ENCODE measurements at places on chromosomes 12 and 14.

- no peak for DNase-seq
Observed at GRCh38 chr14:22718091-22718490, 48.4 kb upstream of the OXA1L start.

DNA sequence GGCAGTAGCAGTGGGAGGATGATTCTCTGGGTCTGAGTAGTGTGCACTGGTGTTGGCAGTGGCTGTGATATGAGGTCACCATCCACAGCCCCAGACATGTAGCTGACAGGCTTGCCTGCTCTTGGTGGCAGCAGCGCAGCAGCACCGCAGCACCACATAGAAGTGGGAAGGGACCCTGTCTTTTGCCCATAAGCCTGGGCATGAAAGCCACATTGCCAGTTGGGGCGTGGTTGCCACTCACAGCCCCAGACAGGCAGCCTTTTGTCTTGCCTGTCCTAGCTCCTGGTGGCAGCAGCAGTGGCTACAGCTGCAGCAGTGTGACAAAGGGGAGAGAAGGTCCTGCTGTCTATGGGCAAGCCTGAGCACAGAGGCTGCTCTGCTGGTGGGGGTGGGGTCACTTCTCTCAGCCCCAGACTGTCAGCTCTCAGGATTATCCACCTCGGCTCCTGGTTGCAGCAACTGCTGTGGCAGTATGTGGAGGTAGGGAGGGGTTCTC lies 71.5 kb downstream of the BRMS1L start:
- DNase-seq = no peak

- DNase-seq = no peak
Observed at GRCh38 chr14:82009076-82009475, 475.4 kb upstream of the SEL1L start.

GRCh38 chr14:98960617-98961013 lies 311.4 kb downstream of the BCL11B start:
- DNase-seq = no peak

GRCh38 chr12:83086023-83086422 lies 399.3 kb downstream of the TMTC2 start:
- no peak for DNase-seq

DNA sequence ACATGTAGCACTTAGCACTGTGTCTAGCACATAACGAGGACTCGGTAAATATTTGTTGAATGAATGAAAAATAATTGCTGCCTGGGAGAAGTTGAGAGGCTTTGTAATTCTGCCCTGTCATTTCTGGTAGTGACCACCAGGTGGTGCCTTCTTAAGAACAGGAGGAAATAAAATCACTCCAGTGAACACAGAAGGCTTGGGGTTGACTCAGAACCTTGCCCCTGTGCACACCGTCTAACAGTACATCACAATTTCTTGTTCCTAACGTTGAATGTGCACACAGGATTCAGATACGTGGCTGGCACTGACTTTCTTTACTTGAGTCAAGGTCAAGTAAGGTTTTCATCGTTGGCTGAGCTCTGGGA lies 91.8 kb downstream of the RGS6 start:
- no peak for DNase-seq

GRCh38 chr12:89574736-89575208 lies 48.9 kb upstream of the POC1B start:
- DNase-seq = no peak

DNA sequence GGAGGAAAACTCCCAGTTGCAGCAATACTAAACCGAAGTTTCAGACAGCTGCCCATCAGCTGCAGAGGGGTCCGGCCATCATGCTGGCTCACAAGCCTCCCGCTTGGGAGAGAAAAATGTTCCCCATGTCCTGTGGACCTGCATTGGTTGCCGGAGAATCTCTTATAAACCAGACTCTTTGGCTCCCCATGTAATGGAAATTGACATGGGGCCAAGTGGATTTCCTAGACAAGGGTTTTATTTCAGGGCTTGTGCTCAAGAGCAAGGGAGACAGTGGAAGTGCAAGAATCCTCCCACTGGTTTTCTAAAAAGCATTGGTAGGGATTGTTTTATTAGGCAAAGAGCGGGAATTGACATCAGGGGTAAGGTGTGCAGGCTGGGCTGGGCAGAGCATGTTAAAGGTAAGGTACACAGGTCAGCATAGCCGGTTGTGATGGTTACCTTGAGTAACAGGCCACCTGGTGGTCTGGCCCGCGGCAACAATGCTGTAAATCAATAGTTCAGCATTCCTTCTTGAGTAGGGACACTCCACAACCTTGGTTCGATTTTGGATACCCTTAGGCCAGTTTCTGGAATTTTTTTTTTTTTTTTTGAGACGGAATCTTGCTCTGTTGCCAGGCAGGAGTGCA lies 135.4 kb downstream of the UNC79 start:
- no peak for DNase-seq
